Upper lobe of right lung (tissue), 1 donor: ENCODE measurements at places on chromosomes 1 and 21.

DNA sequence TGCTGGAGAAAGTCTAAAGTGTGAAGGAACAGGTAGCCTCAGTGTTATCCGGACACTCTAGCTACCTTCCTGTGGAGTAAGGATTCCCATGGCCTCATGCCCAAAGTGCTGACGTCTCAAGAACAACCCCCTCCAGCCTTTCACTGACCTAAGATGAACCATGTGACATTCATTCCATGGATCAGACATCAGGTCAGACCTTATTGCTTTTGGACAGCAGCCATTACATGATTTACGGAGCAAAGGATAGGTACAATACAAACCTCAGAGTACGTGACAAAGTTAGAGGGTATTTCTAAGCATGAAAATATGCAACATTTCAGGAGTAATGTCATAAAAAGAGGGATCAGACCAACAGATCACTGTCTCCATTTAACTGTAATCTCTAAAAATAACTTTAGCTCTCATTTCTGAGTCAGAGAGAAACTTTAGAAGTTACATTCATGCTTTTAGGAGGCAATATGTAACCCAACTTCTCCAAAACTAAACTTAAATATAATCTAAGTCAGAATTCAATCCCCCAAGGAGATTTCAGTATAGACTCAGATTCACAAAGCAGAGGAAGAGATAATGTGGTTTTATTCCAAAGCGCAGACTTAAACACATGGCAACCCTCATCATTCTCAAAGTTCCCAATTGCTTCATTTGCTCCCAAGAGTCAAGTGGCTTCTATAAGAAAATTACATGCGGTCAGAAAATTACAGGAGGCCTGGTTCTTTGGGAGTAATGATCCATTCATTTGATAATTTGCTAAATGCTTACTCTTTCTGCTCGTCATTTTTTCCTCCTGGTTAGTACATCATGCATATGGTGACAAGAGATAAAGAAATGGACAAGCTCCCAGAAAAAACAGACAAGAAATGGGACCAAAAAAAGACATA is 280.4 kb downstream of the SETD4 start:
- DNase-seq, result no peak

DNA sequence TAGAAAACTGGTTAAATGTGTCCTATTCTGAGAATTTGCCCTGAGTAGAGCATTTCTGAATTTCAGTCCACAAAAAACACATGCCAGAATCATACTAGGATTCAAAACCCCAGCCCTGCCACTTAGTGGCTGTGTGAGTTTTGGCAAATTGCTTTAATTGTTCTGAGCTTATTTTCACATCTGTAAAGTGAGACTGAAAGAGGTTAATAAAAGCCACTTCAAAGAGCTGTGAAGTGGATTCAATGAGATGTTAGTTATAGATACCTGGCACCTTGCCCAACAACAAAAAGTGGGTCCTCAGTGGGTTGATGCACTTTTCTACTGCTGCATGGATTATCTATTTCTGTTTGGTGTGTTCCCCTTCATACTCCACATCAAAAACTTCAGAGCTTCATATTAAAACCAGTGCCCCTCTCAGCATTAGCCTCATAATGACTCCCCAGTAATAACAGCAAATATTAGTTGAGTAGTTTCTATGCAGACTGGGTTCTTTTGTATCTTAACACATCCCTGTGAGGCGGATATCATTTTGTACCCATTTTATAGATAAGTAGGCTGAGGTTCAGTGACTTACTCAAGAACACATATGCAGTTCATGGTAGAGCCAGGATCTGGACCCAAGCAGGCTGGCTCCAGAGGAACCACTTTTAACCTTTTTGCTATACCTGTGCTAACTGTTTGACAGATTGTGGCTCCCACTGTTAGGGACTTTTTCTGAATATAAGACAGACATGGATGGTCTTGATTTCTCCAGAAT is 14.2 kb upstream of the ADORA3 start:
- DNase-seq, result no peak

DNA sequence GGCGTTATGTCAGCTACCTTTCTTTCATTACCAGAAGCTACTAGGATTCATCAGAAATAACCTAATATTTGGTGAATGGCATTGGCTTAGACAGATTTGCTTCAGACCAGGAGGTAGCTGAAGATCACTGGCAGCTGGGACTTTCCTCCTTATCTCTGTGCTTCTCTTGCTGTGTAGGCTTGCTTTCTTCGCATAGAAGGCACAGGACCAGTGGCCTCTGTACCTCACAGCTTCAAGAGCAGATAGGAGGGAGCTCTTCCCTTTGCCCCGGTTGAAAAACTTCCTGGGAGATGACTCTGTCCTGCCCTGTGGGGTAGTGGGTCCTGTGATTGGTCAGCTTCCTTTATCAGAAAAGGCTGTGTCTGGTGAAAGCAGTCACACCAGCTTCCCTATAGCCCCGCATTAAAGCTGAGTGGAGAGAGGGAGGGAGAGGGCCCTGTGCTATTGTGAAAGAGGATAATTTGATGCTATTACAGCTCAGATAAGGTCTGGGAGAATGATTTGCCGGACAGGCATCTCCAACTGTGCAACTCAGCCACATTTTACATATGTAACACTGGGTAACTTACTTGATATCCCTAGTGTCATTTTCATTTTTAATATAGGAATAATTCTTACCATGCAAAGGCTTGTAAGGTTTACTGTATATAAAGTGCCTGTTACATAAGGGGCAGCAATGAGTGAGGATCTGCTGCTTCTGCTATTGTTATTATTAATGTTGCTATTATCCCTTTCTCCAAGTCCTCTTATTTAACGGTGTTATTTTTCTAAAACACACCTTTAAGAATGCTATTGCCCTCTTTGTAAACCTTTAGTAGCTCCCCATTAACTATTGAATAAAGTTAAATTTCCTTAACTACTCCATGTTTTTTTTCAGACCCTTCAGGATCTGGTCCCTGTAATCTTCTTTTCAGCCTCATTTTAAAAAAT is 31.6 kb downstream of the OSBPL9 start:
- no peak for DNase-seq

GRCh38 chr1:187928288-187928687 is 1099.5 kb downstream of the PLA2G4A start:
- no peak for DNase-seq
